ENCODE measurements at places on chromosomes 5 and 9.

GRCh38 chr5:146718609-146719008 is 159.9 kb downstream of the PPP2R2B start:
- DNase-seq = no peak

DNA sequence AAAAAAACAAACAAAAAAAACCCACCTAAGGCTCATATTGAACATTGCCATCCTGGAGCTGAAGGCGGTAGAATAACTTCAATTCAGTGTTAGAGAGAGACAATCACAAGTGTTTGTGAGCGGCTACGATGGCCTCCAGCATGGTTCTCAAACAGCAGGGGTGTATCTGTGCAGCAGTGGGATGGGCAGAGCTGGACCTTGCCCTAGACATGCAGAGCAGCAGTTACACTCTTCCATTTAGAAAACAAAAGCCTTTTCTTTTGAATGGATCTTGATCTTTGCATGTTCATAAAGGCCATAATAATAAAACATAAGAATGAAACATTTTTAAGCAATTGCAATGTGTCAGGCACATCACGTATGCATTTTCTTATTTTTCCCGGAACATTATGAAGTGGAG is 50.3 kb downstream of the ARHGAP26 start:
- DNase-seq = no peak

- no peak for DNase-seq
Observed at GRCh38 chr5:109830955-109831502, 141.3 kb downstream of the MAN2A1 start.

DNA sequence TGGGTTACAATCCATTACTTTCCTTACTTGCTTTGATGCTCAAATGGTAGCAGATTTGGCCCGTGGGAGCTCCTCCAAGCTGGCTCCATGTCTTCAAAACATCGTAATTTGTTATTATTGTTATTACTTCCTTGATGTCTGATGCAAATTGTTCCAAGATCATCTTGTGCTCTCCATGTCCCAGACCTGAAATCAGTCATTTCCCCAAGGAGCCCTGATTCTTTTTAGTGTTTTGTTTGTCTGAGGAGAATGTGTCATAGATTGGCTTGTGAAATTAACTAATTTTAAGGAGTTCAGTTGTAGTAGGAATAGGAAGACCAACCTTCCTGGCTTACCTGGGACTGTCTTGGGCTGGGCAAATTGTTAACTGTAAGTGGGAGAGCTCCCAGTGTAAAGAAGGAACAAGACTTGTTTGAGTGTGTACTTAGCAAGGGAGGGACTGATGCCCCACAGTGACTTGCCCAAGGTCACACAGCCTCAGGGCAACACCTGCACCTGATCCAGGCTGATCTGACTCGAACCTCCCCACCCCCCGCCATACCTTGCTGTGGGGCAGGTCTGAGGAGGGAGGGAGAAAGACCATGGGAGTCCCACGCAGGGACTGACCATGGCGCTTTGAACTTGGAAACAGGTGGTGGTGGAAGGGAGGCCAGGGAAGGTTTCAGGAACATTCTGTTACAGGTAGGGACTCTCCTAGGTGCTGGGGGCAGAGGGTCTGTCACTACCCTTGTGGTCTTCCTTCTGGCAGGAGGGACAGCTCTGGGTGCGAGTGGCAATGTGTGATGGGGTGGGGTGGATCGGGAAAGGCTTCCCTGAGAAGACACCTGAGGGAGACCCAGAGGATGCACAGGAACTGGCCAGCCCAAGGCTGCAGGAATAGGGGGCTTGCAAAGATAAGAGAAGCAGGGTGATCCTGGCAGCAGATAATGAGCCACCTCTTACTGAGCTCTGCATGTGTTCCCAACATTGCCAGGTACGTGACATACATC is 2.7 kb upstream of the BICD2 start:
- no peak for DNase-seq

DNA sequence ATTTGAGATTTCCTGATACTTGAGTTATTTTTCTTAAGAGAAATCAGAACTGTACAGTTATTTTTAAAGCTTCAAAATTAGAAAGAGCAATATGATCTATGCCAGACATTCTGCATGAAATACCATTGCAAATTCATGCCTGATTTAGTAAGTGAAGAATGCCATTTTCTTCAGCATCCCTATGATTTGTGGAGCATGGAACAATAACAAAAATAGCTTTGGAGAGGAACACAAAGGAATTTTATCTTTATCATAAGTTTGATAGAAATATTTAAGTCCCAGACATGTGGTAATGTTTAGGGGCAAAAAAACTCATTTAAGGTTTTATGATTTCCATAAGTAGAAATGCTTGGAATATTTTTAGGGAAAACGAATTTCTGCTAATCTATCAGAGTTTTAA is 1863.4 kb downstream of the EFNA5 start:
- no peak for DNase-seq

DNA sequence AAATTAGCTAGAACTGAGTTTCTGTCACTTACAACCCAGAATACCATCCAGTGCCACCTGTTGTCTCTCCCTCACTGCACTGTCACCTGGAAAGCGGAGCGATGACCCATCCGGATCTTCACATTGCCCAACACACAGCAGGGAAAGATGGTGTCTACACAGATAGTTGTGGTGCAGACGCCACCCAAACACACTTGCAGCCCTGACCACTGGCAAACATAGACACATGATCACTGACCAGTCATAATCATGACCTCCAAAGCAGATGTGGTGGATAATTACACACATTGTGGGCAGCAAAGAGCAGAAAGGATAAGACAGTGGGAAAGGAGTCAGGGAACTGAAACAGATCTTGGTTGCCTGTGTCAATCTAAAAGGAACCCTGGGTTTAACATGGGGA is 64.7 kb downstream of the GABBR2 start:
- no peak for DNase-seq

GRCh38 chr5:146426305-146426704 is 20.8 kb upstream of the TCERG1 start:
- DNase-seq = no peak
